ENCODE measurements at places on chromosomes 7 and 10. TPM values are rescaled to one million over a fixed set of nuclear protein-coding genes. Genes with fewer than 3 reads are reported as not detected.

CALCR gene
- total RNA-seq, result not detected

ADIRF gene
- total RNA-seq, result not detected

UBE2H gene
- total RNA-seq, result 35.8 TPM

NOM1 gene
- 42.5 TPM for total RNA-seq

FMC1 gene
- total RNA-seq, result 3.9 TPM

ZNF783 gene
- total RNA-seq, result 18.7 TPM

PTTG1IP2 gene
- total RNA-seq, result not detected

CYP3A5 gene
- total RNA-seq, result not detected

AKR1D1 gene
- total RNA-seq, result not detected

SFTPA1 gene
- not detected for total RNA-seq

SCIN gene
- total RNA-seq, result 0.02 TPM

Data from T-helper 1 cell treated with Interleukin-12 subunit alpha and Interleukin-12 subunit beta and Interleukin-4 antibody, amounts not matched to agents 30 ng/mL and 1 ng/mL, for 36 hours (primary cell).